ENCODE measurements at places on chromosomes 4 and X.

GRCh38 chr4:126961661-126962060 lies 671.1 kb upstream of the INTU start:
- DNase-seq: no peak

- no peak for DNase-seq
These were observed 85.1 kb upstream of the SHOX start for GRCh38 chrX:545452-545885.

- DNase-seq: no peak
These were observed 697.3 kb upstream of the MAGEB2 start for GRCh38 chrX:29518100-29518499.

DNA sequence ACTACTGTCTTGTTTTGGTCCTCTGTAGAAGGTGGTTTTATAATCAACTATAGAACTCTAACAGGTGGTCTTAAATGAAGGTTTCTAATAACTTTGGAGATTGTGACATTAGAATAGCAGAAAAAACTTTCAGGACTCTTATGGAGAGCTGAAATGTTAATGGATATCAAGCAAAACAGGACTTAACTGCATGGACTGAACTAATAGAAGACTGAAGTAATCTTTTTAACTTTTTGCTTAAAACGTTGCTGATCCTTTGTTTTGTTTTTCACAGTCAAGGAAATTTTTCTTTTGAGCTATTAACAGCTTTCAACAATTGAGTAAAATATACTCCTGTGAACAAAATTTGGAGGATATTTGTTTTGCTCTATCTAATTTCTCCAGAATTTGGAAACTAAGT lies 17.2 kb downstream of the NXT2 start:
- DNase-seq: no peak

GRCh38 chrX:112066813-112067212 lies 15.8 kb downstream of the TRPC5 start:
- DNase-seq: no peak

DNA sequence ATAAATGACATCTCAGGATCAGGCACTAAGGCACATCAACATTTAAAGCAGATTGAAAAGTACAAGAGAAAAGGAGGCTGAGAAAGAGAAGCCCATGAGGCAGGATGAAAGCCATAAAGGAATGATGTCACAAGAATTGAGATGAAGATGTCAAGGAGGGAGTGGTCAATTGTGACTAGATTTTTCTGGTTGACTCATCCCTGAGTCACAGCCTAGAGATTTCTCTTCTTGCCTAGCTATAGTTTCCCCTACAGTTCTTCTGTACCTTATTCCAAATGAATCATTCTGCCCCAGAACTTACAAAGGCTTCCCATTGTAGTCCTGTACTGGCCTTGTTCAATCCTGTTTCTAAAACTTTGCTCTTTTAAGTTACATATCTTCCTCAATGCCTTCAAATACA lies 3.4 kb upstream of the USP53 start:
- no peak for DNase-seq

DNA sequence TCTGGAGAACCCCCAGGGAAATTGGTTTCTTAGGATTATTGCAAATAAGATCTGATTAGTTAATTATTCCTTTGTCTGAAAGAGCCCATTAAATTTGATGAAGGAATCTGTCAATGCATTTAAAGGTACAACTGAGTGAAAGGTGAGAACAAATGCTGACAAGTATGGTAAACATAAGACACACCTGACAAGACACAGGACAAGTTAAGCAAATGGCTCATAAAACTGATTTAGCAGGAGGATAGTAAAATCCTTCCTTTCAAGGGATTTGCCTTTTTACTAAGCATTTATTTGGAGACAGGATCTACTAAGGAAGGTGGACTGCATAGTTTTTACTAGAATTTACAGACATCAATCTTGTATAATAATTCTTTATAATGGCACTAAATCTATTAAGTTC lies 553.9 kb downstream of the SPRY1 start:
- DNase-seq: no peak

DNA sequence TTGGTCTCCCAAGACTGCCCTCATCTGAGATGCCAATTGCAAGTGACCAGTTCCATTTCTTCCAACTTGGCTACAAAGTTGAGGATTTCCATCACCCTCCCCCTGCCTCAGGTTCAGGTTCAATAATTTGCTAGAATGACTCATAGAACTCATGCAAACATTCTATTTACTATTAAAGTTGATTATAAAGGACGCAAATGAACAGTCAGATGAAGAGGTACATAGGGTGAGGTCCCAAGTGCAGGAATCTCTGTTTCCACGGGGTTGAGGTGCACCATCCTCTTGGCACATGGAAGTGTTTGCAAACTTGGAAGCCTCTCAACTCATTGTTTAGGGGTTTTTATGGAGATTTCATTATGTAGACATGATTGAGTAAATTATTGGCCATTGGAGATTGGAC lies 41.0 kb downstream of the FGFBP1 start:
- DNase-seq: no peak

GRCh38 chrX:69024161-69024736 lies 141.0 kb downstream of the PJA1 start:
- no peak for DNase-seq

DNA sequence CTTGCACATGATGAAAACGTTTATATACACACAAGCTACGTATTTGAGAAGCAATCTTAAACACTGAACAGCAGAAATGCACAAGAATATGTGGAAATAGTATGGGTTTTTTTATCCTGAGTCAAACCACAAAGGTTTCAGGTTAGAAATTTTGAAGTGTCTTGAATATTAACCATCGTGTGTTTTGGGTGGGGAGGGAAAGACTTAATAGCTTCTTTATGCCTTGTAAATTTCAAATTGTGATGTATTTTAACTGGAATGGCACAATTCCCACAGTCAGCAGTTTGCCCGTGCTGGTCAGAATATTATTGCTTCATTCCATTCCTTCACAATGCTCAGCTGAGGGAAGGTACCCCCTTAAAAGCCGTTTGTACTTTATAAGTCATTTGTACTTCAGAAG lies 67.4 kb upstream of the WDR1 start:
- DNase-seq: no peak

DNA sequence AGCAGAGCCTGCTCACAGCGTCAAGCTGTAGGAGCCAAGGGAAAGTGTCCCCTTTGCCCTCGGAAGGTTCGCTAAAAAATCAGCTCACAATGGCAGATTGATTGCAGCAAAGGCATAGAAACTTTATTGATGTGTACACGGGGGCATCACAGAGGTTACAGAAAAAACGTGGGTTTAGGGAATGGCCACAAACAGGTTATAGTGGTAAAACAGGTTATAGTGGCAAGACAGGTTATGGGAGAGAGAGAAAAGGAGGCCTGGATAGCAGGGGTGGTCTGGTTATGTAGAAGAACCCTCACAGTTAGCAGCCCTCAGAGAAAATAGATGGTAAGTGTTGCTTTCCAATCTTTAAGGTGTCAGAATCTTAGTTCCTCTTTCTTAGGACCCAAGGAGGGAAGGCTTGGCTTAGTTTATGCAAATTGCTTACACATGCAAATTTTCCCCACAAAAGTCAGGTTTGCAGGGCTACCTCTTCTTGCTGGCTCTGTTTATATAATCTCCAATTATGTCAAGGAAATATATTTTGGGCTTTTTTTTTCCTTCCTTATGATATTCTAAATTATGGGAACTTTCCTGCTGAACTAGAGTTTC lies 113.7 kb downstream of the BMP15 start:
- no peak for DNase-seq

DNA sequence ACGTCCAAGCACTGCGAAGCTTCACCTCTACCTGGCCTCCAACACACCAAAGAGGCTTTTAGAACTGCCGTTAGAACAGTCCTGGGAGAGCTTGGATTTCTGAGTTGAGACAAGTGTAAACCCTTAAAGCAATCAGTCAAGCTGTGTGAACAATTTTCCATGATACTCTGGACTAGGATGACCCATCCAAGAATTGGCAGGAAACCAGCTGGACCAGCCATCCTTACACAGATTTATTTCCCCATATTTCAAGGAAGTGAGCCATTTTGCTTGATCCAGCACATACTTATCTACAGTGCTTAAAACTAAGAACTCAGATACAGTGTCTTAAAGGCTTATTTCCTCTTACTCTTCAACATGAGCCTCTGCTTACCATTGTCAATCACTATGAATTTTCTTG lies 340.7 kb upstream of the HS3ST1 start:
- peak; percentile 65 for DNase-seq
